ENCODE measurements at places on chromosomes 12 and 14. TPM values are rescaled to one million over a fixed set of nuclear protein-coding genes. Genes with fewer than 3 reads are reported as not detected.

Gene SLC8A3
- total RNA-seq: 5.9 TPM

DNA sequence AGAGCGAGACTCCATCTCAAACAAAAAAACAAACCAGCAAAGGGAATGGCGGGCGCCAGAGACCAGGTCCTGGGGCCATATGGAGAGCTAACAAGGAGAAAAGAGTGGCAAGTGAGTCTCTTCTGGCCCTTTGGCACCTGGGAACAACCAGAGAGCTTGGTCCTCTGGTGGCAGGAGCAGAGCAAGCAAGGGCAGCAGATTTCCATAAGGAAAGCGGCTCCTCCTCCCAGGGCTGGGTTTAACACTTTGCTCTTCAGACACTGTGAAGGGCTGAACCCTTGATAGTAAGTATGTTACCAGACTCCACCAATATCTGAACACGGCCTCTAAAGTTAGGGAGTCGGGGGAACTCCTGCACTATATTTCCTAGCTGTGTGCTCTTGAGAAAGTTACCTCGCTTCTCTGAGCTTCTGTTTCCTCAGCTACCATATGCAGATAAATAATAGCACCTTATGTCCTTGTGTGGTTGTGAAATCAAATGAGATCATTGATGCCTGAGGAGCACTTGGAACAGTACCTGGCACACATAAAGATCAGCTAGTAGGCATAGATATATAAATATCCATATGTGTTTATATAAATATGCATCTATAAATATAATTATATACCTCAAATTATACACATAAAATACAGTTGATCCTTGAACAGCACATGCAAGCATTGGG is 33.4 kb upstream of the PLEKHG6 start:
- DNase-seq: no peak

DNA sequence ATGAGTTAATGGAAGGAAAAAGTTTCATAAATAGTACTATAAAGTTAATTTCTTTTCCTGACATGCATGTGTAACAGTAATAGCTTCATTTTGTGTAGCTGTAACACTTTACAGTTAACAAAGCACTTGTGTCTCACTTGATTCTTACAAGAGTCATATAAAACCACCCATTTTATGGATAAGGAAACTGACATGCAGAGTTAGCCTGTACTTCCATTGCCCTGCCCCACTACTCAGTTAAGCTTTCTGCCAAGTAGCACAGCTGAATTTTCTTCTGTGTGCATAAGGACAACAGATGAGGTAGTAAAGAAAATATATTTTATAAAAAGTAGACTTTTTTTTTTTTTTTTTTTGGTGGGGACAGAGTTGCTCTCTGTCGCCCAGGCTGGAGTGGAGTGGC is 32.2 kb downstream of the ANO6 start:
- DNase-seq: no peak

DNA sequence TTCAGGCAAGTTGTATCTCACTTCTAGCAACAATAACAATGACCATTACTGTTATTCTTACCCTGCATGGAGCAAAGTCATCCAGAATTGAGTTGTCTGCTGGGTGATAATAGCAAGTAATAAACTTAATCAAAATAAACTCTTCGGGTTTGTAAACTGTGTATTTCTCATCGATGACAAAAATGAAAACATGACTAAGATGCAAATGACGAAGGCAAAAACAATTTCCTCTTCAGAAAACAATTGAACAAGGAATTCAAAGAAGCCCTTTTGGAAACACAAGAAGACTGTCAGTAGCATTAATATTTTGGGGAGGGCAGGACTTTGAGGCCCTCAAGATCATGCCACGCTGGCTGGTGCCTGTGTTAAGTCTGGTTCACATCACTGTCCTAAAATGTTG is 232.0 kb downstream of the BTG1 start:
- no peak for DNase-seq

DNA sequence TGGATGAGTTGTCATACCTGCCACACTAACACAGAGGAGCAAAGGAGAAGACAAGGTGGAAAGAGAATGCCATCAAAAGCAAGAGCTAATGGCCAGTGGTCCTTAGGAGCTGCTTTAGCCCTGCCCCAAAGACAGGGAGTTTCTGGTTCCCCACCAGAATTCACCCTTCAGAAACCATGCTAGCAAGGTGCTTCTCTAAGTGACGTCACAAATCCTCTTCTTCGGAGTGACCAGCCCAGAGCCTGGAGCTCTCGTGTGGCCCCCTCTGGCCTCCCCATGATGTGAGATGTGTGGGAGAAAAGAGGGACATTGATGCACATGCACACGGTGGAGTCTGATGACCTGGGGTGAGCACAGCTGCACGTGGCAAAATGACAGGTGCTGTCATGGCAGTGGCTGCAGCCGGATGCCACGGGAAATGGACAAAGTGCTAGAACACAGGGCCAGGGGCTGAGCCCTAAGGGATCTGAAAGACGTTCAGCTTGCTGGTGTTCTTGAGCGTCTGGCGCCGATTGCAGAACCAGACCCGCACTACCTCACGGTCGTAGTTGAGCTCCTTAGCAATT is 16.9 kb upstream of the TFCP2 start:
- DNase-seq: no peak

DNA sequence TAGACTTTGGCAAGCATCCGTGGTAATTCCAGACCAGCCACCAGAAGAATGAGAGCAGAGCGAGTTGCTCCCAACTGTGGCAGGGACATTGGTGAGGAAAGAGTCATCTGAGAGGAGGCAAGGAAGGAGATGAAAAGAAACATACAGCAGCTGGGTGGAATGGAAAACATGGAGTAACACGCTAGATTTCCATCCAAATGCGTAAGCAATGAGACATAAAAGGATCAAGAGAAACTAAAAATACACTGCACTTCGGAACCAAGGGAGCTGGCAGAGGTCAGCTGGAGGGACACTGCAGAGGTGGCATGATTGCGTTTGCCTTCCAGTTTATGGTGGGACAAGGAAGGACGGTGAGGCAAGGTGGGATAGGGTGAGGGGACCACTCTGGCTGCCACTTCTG is 82.9 kb downstream of the DDX51 start:
- DNase-seq: no peak

DNA sequence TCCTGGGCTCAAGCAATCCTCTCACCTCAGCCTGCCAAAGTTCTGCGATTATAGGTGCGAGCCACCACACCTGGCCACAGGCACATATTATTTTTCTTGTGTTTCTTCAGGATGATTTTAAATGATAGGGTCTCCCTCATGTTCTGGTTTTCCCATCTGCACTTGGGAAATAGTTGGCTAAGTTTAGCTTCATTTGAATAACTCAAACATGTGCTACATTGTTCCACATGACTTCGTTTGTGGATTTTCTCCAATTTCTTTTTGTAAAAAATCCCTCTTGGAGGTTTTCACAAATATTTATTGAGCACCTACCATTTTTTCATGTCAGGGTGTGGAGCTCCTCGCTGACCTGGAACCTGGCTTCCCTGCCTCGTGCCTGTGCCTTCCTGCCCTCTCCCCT is 55.2 kb upstream of the GNPNAT1 start:
- no peak for DNase-seq

DNA sequence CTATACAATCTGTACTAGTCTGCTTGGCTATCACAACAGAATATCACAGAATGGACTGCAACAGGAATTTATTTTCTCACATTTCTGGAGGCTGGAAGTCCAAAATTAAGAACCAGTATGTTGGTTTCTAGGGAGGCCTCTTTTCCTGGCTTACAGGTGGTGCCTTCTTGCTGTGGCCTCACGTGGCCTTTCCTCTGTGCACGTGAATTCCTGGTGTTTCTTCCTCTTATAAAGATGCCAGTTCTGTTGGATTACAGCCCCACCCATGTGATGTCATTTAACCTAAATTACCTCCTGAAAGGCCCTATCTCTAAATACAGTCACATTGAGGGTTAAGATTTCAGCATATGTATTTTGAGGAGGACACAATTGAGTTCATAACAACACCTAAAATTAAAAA is 32.1 kb upstream of the C2CD5 start:
- no peak for DNase-seq

DNA sequence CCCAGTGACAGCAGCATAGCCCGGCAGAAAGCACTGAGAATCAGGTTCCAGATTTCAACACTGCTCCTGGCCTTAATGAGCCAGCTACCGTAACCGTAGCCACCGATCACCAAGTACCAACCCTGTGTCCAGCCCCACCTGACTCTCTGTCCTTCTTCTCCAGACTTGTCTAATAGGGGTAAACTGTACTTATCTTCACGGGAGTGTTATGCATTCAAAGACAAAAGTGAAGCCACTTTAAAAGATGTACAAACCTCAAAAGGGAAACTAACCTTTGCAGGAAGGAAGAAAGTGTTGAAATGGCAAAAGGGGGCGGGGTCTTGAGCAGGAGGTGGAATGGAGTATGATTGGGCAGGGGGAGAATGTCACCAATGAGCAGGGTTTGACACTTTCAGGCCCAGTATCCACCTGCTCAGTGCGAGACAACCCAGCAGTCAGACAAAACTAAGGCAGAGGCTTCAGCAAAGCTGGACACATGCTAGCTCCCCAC is 226.1 kb downstream of the CHST11 start:
- no peak for DNase-seq

- DNase-seq: no peak
Observed at GRCh38 chr14:100988411-100988900, 84.9 kb upstream of the RTL1 start.

- DNase-seq: no peak
Observed at GRCh38 chr12:111438481-111438880, 32.8 kb downstream of the SH2B3 start.

DNA sequence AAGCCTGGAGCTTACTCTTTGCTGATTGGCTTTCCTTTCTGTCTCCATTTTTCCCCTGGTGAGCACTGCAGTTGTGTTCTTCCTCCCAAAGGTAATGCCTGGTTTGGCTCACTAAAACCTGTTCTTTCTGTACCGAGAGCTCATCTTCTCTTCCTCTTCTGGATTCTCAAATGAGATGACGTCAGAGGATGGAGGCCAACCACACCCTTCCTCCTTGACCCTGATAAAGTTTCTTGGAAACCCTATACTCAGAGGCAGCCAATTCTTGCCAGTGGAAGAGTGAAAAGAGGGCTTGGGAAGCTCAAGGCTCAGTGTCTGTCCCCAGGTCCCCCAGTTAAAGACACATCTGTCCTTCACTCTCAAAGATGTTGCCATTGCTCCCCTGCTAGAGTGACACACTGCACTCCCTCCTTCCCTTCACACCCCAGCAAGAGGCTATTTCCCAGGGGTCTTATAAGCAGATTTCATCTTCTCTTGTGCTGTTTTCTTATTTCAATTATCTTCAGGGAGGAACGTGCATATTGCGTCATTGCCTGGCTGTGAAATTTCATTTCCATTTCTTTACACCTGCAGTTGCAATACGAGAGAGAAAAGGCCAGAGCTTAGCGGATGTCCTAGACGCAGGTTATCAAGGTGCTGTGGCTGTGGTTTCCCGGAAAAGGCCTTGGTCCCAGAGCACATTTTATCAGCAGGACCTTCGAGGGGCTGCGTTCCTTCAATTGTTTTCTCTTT is 27.3 kb downstream of the NTF3 start:
- no peak for DNase-seq

DNA sequence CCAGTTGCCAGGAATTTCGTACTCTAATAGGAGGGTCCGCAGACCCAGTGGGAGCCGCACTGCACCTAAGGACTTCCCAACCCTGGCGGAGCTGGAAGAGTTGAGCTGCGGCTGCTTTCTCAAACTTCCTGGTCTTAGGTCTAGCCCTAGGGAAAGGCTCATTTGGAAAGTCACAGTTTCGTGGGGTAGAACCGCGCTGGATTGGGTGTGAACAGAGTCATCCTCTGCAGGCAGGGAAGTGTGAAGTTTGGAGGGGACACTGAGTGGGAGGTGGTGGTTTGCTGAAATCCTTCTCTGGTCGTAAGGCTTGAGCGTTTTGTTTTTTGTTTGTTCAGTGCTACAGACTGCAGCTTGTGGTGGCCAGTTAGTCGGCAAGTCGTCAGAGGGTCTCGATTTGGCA is 18.8 kb downstream of the PRKAB1 start:
- DNase-seq: no peak

DNA sequence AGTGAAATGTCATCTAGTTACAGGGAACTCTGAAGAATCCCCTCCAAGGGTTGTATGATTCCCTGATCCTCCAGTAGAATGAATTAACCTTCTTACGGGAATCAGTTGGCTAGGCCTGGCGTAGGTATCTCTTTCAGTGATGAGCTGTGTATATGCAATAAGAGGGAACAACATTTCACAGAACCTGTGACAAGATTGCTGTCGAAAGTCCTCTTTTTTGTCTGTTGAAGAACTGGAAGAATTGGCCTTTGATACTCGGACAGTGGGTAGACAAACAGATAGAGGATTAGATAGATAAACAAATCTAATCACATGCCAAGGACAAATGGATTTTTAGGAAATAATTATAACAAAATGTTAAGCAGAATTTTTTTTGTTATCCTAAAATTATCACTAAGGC is 184.6 kb downstream of the MDGA2 start:
- no peak for DNase-seq

DNA sequence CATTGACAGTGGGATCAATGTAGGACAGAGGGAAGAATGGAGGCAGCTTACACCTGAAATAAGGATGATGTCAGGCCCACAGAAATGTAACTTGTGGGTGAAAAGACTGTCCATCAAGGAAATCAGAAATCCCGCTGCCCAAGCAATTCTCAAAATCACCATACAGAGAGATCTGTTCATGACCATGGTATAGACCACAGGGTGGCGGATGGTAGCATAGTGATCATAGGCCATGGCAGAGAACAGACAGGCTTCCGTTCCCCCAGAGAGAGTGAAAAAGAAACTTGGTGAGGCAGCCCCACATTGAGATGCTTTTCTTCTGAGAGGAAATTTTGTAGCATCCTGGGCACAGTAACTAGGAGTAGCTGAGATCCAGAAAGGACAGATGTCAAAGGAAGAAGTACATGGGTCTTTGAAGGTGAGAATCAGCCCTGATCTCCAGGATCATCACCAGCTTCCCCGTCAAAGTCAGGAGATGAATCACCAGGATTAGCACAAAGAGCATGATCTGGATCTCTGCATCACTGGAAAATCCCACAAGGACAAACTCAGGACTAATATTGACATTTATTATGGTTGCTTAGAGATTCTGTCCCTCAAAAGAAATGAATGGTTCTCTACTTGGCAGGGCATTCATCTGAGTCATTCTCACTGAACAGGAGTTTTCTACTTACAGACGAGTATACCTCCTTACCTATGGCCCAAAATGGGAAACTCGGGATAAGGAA is 5.5 kb upstream of the ZNF641 start:
- no peak for DNase-seq

GRCh38 chr14:54329082-54329695 is 67.6 kb upstream of the CDKN3 start:
- peak; percentile 41 for DNase-seq

DNA sequence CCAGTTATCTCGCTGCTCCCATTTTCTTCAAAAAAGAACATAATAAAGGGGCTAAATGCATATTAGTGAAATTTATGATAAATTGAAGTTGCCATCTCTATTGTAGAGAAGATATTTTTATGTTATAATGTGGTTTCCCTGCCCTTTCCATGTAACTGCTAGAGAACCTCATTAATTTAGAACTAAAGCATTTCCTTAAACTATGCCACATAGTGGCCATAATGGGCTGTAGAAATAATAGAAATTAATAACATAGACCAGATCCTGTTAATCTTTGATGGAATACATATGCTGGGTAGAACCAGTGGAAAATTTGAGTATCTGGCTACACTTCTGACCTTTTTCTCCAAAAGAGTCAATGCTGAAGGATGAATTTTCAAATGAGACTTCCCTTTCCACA is 376.7 kb downstream of the PDZRN4 start:
- DNase-seq: no peak
